T-helper 2 cell (primary cell): ENCODE measurements at places on chromosomes 1 and 21.

DNA sequence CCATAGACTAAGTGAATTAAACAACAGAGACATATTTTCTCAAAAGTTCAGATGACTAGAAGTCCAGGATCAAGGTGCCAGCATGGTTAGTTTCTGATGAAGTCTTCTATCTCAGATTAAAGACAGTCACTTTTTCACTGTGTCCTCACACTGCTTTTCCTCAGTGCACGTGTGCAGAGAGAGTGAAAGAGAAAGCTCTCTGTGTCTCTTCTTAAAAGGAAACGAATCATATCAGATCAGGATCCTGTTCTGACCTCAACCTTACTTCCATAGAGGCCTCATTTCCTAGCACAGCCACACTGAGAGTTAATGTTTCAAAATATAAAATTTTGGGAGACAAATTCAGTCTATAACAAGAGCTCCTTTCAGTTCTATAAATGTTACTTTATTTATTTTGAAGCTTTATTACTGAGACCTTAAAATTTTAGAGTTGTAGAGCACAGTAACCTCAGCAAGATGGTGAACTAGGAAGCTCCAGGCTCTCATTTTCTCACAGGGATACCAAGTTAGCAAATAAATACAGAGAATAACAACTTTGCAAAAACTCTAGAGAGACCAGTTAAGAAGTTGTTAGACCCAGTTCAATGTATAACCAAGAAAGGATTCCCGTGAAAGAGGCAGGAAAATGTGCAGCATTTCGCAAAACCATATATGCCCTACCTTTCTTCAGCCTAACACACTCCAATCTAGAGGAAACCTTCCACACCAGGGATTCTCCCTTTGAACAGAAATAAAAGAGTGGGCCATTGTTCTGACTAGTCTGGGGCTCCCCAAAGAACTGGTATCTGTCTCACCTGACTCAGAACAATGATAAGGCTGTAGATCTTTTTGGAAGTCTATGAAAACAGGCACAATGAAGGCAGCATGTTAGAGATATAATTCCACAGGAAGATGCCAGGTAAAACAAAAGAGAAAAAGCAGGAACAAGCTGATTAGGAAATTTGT is 372.2 kb downstream of the MRPL39 start:
- no peak for DNase-seq

- DNase-seq = no peak
These were observed 8.9 kb downstream of the KRTAP10-1 start for GRCh38 chr21:44530903-44531605.

- no peak for DNase-seq
These were observed 95.5 kb downstream of the IFI44 start for GRCh38 chr1:78745111-78745510.

DNA sequence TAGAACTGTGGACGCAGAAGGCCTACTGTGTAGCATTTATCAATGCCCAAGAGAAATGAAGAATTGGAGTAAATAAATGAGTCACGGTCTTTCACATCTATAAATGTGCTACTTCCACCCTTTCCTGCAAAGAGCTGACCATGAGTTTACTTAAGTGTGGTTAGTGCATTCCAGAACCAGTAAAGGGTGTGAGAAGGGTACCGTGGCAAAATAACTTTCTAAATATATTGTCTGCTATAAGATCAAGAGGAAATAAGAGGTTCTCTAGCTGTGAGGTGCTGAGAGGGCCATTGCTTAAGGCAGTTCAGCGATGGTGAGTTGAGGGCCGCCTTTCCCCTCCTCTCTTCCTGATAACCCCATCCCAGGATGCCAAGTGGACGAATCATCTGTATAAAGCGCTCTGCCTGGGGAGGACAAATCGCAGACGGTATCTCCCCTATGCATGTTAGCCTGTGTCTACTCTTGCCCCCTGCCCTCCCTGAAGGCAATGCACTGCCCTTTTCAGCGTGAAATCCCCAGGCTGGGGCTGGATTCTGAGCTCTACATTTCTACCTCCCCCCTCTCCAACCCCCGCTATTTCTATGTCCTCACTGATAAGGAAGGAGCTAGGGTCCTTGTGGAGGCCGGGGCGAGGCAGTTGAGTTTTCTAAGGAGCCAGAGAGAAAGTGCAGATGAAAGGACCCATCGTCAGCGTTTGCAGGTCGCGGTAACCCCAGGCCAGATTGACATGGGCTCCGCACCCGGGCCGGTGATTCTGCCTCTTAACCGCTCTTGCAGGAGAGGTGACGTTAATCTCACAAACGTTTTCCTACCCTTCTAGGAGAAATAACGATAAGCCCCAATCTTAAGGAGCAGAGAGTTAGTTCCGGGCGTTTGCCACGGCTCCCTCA is 1.5 kb upstream of the NCAM2 start:
- no peak for DNase-seq

DNA sequence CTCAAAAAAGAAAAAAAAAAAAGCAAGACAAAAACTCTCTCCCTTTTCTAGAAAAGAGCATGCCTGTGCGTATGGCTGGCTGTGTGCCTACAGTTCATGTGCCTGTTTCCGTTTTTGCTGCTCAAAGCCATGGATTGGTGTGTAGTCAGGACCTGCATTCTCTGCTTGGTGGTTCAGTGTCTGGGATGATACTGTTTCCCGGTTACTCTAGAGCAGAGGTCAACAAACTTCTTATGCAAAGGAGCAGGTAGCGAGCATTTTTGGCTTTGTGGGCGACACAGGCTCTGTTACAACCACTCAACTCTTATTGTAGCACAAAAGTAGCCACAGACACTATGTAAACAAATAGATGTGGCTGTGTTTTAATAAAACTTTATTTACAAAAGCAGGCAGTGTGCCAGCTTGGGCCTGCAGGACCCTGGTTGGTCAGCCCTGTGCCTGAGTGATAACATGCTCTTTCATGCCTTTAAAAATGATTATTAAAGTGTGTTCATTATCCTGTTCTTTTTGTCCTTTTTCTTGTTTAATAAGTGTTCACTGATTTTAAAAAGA is 524.2 kb downstream of the KIF26B start:
- DNase-seq = no peak

DNA sequence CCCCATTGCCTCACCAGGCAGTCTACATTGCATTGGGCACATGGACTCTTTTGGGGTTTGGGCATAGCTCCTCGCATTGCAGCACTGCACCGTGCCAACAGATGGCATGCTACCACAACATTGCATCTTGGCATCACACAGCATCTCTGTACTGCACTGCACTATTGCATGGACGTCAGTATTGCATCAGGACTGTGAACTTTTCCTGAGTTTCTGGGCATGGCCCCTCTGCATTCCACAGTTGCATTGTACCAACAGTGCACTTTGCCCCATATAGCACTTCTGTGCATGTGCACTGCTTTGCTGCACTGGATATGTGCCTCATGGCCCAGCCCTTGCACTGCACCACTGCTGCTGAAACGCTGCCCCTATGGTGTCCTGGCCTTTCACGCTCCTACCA is 9.6 kb downstream of the PTPRU start:
- no peak for DNase-seq

DNA sequence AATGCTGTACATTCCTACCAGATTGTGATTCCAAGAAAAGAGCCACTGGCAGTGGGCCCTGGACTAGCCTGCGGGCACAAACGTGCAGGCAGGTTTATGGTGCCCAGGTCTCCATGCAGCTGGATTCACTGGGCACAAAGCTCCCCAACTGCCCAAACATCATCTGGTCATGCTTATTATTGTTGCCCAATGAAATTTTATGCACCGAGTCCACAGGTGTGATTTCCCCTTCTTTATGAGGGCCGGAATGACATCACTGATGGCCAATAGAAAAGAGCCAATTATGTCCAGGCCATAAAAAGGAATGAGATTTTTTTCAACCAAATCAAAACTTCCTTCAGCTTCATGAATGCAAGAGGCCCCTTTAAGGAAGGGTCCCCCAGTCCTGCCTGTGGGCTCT is 66.2 kb downstream of the ERI3 start:
- DNase-seq = no peak

DNA sequence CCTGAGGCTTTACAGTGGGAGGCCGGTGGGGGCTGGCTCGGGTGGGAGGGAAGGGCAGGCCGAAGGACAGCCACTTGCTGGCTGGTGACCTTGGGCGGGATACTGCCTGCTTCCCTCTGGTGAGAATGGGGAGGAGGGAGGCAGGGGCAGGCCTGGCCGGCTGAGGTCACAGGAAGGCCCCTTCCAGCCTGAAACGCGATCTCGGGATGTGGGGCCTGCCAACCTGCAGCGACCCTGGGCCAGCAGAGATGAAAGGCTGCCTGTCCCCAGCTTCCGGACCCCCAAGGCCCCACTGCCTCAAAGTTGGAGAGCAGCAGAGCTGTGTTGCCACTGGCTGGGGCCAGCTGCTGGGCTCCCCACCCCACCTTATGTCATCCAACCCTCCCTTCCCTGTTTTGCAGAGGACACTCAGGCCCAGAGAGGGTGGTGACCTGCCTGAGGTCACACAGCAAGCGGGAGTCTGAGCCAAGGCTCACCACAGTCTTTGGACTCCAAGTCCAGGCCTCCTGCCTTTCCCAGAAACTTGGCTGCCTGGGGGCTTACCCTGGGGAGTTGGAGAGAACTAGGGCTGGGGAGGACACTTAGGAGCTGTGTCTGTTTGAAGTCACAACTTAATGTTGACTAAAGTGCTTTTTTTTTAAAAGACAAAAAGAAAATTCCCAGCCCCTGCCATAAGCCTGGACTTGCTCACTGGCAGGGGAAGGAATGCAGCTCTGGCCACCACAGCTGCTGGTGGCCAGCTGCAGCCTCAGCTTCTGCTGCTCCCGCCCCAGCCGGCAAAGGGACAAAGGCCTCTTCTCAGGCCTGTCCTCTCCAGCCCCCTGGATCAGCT is 14.8 kb upstream of the WASF2 start:
- no peak for DNase-seq

DNA sequence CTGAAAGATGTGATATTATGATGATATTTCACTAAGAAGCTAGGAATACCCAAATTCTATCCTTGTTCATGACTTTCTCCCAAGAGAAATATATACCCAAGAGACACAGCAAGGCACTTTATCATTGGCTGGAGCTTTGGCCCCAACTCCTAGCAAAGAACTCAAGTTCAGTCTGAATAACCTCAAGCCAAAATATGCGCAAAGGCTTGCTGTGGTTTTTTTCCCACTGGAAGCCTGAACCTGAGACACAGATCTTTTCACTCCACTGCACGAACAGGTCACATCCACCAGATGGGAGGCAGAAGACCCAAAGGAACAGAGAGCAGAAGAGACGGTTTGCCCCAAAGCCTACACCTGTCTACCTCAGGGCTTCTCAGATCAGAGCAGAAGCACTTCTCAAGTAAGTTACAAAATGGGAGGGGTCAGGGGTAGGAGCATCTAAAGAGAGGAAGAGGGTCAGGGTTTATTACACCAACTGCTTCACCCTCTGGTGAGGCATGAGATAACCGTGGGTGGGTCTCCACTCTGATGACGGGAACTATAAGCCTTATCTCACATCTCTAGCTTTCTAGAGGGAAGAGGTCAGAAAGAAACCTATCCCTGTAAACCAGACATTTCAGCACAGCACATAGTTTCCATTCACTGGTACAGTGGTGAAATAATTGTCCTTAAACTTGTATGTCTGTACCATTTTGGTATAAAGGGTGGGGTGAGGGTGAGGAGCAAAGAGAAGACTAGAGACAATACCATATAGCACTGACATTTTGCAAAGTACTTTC is 17.1 kb upstream of the CDC42BPA start:
- no peak for DNase-seq

DNA sequence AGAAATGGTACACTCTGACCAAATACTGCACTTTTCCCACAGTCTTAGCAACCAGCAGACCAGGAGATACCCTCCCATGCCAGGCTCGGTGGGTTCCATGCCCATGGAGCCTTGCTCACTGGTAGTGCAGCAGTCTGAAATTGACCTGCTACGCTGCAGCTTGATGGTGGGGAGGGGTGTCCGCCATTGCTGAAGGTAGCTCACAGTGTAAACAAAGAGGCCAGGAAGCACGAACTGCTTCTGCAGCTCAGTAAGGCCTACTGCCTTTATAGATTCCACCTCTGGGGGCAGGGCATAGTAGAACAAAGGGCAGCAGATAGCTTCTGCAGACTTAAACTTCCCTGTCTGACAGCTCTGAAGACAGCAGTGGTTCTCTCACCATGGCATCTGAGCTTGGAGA is 12.3 kb upstream of the IFI44L start:
- no peak for DNase-seq

DNA sequence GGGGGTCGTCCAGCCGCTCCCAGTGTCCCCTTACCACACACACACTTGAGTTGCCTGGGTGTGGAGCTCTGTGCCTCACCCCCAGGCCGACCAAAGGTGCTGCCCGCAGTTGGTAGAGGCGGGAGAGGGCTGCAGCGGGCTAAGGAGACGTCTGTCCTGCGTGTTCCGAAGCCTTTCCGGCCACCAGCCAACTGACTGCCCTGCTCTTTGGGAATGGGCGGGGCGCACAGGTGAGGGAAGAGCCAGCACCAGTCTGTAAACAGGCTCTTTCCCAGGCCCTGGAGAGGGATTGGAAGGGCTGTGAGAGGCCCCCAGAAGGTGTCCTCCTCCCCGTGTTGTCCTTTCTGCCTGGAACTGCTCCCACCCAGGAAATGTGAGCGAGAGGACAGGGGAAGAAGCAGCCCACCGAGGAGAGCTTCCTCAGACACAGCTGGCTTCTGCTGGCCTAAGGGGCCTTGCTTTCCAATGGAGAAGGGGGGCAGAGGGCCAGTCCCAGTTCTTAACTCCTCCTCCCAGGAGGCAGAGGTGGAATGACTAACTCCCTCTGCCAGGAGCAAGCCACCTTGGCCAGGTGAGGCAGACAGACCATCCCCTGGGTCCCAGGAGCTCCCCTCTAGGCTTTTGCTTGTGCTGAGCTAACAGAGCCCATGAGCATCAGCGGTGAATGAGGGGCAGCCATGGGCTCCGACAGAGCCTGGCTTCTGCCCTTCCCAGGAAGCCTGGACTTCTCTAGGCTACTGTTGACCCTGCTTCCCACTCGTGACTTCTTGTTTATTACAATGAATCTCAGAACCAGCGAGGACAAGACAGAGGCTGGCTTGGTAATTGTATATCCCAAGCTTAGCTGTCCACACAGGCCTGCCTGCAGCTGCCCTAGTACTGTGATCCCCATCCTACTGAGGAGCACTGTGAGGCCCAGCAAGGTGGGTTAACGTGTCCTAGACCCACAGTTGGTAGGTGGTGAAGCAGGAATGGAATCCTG is 158.1 kb upstream of the COA6 start:
- DNase-seq = no peak
